ENCODE measurements at places on chromosomes 2 and 18. TPM values are rescaled to one million over a fixed set of nuclear protein-coding genes. Genes with fewer than 3 reads are reported as not detected.

The KIAA2012 gene
- total RNA-seq, result 0.21 TPM

The DSG1 gene
- total RNA-seq, result 17.2 TPM

The TMEM178A gene
- total RNA-seq, result 4.9 TPM

The CHPF gene
- total RNA-seq, result 121 TPM

The TTN gene
- total RNA-seq, result 5,137 TPM

The MARS2 gene
- 6.9 TPM for total RNA-seq

The ANKRD53 gene
- 0.31 TPM for total RNA-seq

The TTC31 gene
- total RNA-seq, result 13.3 TPM

The GALR1 gene
- total RNA-seq, result 0.21 TPM

The SCN9A gene
- 11.1 TPM for total RNA-seq

The INHBB gene
- total RNA-seq, result 2.8 TPM

The DPP10 gene
- 2.5 TPM for total RNA-seq

The NT5DC4 gene
- 0.21 TPM for total RNA-seq

The CKAP2L gene
- total RNA-seq, result 35.3 TPM

The REG3G gene
- not detected for total RNA-seq

The CXCR1 gene
- 0.31 TPM for total RNA-seq

The TFCP2L1 gene
- total RNA-seq, result 5.8 TPM

The GKN1 gene
- not detected for total RNA-seq

The KRTCAP3 gene
- 6.2 TPM for total RNA-seq

The MC2R gene
- total RNA-seq, result not detected

The GAREM1 gene
- 14.0 TPM for total RNA-seq

The GRB14 gene
- 19.7 TPM for total RNA-seq

The ACTR1B gene
- total RNA-seq, result 48.8 TPM

The PARD3B gene
- 21.5 TPM for total RNA-seq

The MAP3K19 gene
- 0.21 TPM for total RNA-seq

The PRSS56 gene
- total RNA-seq, result 0.82 TPM

The NOL4 gene
- total RNA-seq, result 0.82 TPM

The CYS1 gene
- total RNA-seq, result 5.4 TPM

The DCDC2C gene
- total RNA-seq, result not detected

The SULT1C2 gene
- total RNA-seq, result 0.92 TPM

The ZNF385B gene
- total RNA-seq, result 0.51 TPM

The ING5 gene
- total RNA-seq, result 26.4 TPM

The CROCC2 gene
- not detected for total RNA-seq

The RGPD6 gene
- 54.0 TPM for total RNA-seq

The STON1 gene
- total RNA-seq, result 13.4 TPM

The LHCGR gene
- 0.51 TPM for total RNA-seq

The HK2 gene
- 68.1 TPM for total RNA-seq

The IRS1 gene
- total RNA-seq, result 16.1 TPM

The ONECUT2 gene
- total RNA-seq, result under 0.01 TPM

The TMEM87B gene
- 26.4 TPM for total RNA-seq

The AQP12A gene
- total RNA-seq, result not detected

The PSTPIP2 gene
- total RNA-seq, result 3.8 TPM

The DAW1 gene
- total RNA-seq, result not detected

All from tongue (tissue), 3 donors.